ENCODE measurements at places on chromosomes 11 and 22.

GRCh38 chr11:95296621-95297025 is 65.6 kb upstream of the SESN3 start:
- DNase-seq = no peak

DNA sequence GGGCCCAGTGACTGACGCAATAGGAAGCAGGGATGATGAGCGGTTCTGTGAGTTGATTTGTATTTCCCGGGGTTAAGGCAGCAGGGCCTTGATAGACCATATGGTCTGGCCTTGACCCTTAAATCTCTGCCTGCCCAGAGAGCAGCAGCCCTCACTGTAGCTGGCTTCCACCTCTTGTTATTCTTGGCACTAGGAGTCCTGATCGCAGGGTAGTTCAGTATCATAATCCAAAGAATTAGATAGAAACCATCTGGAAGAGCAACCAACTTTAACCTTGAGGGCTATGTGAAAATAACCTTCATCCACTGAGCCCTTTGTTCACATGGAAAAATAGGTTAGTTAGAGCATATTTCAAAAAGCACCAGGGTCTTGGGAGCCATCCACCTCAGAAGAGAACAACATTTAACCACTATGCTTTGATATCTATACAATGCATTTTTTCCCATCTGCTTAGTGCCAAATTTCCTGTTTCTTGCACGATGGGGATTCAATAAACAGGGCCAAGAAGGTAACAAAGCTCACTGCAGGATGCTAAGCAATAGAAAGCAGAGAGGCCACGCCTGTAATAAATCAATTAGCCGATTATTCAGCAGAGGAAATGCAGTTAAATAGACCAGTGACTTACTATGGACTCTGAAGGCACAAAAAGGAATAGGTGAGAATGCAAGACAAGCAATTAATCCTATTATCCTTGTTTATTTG is 761.3 kb downstream of the OPCML start:
- DNase-seq = peak; percentile 45

GRCh38 chr22:35150183-35151107 is 84.5 kb downstream of the ISX start:
- peak; percentile 48 for DNase-seq

GRCh38 chr11:35906277-35906661 is 37.6 kb upstream of the LDLRAD3 start:
- no peak for DNase-seq

DNA sequence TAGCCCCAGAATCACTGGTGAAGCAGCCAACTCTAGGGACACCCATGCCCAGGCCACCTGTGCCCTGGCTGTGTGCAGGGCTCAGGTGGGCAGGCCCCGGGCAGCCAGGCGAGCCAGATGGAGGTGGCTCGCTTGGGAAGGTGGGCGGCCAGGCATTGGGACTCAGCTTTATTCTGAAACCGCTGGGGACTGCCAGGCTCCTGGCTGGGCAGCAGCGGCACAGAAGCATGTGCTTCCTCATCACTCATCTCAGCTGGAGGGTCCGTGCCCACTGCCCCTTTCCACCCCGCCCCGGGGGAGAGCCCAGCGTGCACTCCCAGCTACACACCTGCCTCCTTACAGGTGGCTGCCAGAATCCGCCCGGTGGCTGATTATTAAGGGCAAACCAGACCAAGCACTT is 27.1 kb upstream of the SLC22A12 start:
- no peak for DNase-seq

- DNase-seq = no peak
Measured at GRCh38 chr22:39349967-39350726, at the start of gene SYNGR1. Gene SYNGR1, plus strand, starts transcription at chr22:39349991. Its CDS starts 20 bp downstream, at chr22:39350011.
